ENCODE measurements at places on chromosomes 6 and 20.

DNA sequence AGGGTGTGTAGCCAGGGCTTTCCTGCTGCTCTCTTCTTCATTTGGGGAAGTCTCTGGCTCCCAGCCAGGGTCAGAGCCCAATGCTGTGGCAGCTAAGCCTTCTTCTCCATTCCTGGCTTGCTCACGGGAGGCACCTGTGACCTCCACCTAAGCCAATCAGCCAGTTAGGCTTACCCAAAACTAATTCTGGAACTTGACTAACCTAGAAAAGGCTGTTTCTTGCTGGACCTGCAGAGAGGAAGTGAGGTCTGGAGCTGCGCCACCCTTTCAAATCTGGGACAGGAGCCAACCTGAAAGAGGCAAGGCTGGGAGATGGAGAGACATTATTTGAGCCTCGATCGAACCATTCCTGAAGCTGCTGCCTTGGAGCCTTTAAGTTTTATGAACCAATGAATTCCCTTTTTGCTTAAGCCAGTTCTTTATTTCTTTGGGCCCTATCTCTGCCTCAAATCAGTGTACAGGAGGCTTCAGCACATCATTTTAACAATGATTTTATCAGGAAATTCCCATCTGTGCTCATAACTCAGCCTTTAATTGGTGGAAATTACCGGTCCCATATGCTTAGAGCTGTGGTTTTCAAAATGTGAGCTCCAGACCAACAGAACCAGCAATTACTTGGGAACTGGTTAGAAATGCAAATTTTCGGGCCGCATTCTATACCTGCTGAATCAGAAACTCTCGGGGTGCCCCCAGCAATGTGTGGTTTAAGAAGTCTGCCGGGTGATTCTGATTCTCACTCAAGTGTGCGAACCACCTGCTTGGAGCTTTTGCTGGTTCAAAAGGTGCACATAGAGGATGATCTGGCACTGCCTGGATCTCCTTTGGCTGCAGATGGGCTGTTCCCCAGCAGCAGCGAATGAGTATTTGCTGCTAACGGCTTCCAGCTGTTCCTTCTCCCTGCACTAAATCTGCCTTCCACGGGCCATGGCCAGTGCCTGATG is 97.4 kb upstream of the RNF24 start:
- no peak for DNase-seq

DNA sequence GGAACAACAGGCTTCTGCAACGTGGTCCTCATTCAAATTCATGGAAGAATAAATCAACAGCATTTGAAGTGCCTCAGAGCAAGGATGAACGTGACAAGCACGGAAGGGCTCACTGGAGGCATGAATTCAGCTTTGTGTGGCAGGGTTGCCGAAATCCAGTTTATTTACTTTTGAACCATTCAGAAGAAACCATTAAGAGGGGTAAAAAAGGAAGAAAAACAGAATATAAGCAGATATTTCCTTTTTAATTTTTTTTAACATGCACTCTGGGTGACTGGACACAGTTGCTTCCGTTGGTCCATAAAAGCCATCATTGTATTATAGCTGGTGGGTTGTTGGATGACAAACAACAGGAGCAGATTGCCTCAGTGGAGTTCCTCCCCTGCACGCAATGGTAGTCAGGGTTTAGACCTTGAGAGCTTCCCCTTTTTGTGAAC is 17.3 kb upstream of the SNRPB2 start:
- DNase-seq: no peak

DNA sequence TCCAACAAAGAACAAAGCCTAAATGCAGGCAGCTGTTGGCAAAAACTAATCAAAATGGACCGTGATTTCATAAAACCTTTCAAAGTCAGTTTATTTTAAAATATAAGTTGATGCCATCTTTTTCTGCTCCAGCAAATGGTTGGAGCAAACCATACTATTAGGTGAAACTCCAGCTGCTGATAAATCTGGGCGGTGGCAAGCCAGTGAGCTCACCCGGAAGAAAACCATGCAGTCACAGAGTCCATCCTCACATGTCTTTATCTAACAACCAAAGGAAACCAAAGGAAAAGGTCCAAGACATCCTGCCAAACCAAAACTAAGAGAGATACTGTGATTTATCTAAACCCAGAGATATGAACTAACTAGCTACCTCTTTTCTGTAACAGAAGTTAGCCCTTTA is 72.6 kb downstream of the HIVEP2 start:
- no peak for DNase-seq

- DNase-seq: no peak
These were observed 1.5 kb upstream of the ILRUN start for GRCh38 chr6:34697904-34698559.

DNA sequence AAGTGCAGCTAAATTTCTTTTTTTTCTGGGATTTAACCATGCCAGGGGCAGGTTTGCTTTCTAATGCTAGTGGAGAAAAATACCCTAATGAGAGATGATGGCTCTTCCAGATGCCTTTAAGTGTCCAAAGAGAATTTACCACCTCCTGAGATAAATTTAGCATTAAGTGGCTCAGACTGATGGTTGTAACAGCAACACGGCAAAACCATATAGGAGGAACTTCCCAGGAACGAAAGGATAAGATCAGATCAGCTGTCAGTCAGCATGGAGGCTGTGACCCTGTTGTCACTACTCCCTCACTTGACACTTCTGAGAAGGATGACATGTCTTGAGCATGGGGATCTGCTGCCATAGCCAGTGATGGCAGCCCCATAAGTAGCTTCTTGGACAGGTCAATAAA is 860.0 kb downstream of the QKI start:
- no peak for DNase-seq

DNA sequence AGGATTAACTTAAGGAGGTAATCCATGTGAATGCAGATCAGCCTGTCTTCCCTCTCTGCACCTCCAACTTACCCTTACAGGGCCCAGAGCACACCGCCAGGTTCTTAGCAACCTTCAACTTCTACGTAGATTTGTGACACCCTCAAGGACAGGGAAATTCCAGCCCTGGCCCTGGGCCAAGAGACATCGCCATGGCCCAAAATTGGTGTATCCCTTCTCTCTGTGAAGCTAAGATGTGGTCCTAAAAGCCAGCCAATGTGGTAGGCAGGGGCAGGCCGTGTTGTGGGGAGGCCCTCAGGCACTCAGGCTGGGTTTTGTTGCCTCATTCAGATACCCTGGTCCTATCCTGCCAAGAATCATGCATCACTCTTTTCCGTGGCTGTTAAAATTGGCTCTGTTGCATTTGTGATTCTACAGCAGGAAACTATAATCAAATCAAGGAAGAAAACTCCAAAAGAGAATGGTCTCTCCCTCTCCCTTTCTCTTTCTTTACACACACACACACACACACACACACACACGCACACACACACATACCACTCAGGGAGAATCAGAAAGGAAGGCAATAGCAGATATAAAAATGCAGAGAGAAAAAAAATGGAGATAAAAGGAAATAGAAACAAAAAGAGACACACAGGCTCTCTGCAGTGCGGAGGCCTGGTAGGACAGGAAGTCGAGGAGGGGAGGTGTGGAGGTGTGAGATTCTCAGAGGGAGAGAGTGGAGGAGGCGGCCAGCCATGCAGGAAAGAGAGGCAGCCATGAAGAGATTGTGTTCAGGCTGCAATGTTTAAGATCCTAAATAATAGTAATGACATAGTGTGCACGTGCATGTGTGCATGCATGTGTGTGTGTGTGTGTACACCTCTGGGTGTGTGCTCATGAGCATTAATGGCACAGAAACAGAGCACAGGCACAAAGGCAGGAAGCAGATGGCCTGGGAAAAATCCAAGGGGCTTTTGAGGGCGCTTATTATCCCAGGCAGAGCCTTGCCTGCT is 201.8 kb upstream of the LRFN2 start:
- DNase-seq: no peak

GRCh38 chr6:97186416-97186999 is 96.5 kb downstream of the MMS22L start:
- DNase-seq: peak; percentile 66

DNA sequence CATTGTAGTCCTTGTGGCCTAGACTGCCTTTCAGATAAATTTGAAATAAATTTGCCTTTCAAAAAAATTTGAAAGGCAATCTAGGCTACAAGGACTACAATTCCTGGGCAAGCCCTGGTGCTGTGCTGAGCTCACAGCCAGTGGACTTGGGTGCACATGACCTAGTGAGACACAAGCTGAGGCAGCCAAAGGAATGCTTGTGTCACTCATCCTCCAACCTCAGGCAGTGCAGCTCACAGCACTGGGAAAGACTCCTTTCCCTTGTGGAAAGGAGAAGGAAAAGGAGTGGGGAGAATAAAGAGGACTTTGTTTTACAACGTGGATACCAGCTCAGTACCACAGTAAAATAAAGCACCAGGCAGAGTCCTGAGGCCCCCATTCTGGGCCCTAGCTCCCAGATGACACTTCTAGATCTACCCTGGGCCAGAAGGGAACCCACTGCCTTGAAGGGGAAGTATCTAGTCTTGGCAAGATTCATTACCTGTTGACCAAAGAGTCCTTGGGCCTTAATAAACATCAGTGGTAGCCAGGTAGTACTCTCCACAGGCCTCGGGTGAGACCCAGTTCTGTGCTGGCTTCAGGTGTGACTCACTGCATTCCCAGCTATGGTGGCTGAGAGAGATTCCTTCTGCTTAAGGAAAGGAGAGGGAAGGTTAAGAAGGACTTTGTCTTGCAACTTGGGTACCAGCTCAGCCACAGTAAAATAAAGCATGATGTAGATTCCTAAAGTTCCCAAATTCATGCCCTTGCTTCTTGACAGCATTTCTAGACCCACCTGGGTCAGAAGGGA is 659.7 kb upstream of the FLRT3 start:
- DNase-seq: no peak

- no peak for DNase-seq
These were observed 361.4 kb upstream of the JAG1 start for GRCh38 chr20:11035211-11035610.

- peak; percentile 77 for DNase-seq
These were observed 91.3 kb upstream of the PRDM1 start for GRCh38 chr6:105994591-105995390.

GRCh38 chr6:16635810-16636602 is 125.3 kb downstream of the ATXN1 start:
- no peak for DNase-seq

GRCh38 chr20:15986690-15987089 is 586.6 kb downstream of the KIF16B start:
- no peak for DNase-seq

- no peak for DNase-seq
These were observed 194.4 kb downstream of the TMEM200A start for GRCh38 chr6:130560231-130560630.

GRCh38 chr6:170439366-170440361 is 113.4 kb downstream of the PSMB1 start:
- no peak for DNase-seq

GRCh38 chr20:38764567-38765318 is 16.5 kb downstream of the ACTR5 start:
- no peak for DNase-seq

DNA sequence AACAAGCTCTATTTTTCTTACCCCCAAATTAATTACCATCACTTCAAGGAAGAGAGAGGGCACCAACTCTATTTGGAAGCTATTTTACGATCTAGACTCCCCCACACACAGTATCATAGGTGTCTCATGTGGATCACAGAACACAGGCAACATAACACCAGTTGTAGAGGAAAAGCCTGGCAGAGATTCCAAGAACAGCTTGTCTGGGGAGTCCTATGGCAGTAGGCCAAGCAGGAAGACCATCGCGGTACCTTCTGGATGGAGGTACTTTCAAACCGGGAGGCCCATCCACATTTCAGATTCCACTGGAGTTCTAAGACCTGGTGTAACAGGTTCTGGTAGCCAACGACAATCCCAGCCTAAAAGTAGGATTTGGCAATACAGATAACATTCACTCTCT is 37.6 kb upstream of the SPDEF start:
- DNase-seq: no peak

Data from left forelimb (tissue), 1 donor.